ENCODE measurements at places on chromosomes 4 and X.

DNA sequence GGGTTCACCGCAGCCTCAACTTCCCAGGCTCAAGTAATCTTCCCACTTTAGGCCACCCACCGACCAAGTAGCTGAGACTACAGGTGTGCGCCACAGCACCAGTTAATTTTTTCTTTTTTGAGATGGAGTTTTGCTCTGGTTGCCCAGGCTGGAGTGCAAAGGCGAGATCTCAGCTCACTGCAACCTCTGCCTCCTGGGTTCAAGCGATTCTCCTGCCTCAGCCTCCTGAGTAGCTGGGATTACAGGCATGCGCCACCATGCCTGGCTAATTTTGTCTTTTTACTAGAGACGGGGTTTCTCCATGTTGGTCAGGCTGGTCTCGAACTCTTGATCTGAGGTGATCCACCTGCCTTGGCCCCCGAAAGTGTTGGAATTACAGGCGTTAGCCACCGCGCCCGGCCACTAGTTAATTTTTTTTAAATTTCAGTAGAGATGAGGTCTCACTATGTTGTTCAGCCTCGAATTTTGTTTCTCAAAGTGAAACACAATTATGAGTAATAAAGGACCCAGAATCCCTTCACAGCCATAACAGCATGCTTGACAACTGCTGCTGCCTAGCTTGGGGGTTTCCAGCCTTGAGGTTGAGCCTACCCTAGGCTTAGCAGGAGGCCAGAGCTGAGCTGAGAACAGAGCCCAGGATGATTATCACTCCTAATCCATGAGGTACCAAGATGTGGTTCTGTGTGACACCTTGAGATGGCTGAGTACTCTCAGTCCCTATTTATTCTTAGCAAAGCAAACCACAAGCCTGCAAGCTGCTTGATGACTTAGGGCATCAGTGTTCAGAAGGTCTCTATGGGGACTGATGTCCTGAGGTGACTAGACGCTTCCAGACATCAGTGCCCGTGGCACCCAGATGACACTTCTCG lies 41.6 kb upstream of the NKRF start:
- DNase-seq: no peak

- DNase-seq: no peak
Measured at GRCh38 chrX:72346302-72346949, 40.7 kb upstream of the CITED1 start.

DNA sequence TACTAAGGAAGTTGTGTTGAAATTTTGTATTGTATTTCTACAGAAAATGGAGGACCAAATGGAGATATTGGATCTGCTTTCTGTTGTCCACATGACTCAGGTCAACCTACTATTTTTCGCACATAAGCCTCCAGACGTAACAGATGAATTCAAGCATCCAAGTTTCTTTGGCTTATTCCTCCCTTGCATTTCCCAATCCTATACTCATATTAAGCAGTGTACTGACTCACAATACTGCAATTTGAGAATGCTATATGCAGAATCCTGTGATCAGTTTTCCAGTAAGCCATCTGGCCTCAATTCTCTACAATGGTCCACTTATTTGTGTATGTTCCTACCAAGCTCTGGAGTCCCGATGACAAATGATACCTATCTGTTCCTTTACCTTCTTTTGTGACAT lies 75.7 kb downstream of the ASB9 start:
- DNase-seq: peak; percentile 37

GRCh38 chr4:33924239-33924638 lies 2320.1 kb downstream of the ARAP2 start:
- DNase-seq: peak; percentile 83

GRCh38 chr4:900073-900472 lies 32.0 kb downstream of the GAK start:
- DNase-seq: no peak

DNA sequence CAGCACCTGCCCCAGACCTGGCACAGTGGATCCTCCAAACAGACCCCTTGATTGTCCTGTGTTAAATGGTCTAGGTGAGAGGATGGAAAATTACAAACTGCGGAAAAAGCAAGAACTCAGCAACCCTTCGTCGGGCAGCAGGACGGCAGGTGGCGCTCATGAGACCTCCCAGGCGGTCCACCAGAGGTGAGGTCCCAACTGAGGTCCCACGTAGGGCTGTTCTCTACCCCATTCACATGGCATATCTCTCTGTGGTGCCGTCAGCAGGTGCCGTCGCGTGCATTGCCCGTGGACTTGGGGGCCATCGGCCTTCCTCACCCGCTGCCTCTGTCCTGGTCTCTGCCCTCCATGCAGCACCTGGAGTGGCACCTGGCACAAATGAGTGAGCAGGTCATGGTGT lies 88.2 kb downstream of the CRMP1 start:
- no peak for DNase-seq

GRCh38 chr4:4762909-4763821 lies 96.3 kb upstream of the MSX1 start:
- DNase-seq: peak; percentile 90

DNA sequence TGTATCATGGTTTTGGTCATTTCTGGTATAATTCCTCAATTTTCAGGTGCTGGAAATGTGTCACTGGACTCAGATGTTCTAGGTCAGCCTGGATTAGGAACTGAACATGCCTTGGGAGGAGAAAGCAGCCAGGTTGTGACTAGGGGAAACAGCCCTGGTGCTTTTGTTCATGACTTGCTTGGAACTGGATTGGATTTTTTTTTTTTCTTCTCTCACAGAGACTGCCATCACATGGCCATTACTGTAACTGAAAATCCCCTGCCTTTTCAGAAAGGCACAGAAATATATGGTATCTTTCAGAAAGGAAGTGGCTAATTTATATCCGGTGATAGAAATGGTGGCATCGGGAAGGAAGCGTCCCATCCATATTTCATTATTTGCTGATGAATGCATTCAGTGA lies 34.6 kb downstream of the SEPTIN11 start:
- DNase-seq: peak; percentile 75

DNA sequence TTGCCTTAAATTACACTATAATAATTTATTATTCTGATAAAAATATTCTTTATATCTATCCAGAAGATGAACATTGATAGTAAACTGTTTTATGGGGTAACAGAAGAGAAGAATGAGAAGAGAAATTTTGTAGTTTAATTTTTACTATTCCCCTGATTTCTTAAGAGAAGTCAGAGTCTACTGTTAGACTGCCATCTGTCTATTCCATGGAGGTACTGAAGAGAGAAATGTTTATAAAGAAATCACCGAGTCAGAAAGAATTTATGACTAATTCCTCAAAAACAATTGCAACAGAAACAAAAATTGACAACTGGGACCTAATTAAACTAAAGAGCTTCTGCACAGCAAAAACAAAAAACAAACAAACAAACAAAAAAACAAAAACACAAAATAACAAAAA lies 149.9 kb downstream of the FGF16 start:
- peak; percentile 40 for DNase-seq

DNA sequence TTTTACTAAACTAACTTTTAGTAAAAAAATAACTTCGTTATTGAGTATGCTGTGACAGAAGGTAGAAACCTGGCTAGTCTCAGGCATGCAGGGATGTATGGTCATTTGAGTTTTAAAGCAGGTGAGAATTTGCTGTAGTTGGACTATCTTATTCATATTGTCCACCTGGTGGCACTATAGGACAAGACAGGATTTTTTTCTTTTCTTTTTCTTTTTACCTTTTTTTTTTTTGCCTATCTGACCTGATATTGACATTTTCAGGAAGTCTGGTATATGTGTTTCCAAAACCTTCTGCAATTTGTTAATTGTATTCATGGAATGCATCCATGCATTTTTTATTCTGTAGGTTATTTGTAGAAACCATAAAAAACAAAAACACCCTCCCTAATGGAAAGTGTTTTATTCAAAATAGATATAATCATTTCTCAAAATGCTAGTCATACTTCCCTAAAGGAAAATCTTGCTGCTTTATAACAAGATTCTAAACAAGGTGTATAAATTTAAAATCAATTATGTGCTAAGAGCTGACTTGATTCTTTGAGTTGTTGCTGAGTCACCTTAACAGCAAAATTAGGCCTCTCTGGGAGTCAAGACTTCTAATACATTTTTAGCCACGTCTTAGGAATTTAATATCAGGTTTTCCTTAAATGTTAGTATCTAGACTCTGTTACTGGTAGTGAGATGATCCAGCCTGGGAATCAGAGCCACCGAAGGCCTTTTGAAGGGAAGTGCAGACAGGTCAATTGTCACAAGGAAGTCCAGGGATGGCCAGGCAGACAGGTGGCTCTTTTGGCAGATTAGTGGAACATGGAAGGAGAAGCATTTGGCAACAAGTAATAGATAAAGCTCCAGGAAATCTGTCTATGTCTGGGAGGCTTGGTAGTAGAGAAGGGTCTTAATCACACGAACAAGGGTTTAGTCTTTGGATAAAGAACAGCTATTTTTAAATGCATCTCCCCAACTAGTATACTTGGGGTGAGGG lies 201.3 kb upstream of the GNPDA2 start:
- DNase-seq: peak; percentile 13

DNA sequence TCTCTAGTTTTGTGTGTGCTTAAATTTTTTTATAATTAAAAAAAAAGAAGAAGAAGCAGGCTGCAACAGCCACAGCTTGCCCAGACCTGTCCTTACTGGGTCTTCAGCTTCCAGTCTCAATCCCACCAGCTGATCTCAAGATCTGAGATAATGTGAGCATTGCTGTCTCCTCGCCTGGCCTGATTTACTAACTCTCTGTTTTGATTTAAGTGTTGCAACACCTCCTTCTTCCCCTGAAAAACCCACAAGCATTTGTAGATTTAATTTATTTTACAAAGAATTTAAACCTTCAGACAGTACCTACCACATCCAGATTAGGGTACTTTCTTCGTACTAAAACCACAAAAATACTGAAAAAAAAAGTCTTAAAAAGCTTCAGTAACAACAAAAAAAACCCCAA lies 38.0 kb downstream of the FAM241A start:
- DNase-seq: peak; percentile 3

GRCh38 chrX:155144926-155145325 lies 71.3 kb upstream of the VBP1 start:
- DNase-seq: no peak

DNA sequence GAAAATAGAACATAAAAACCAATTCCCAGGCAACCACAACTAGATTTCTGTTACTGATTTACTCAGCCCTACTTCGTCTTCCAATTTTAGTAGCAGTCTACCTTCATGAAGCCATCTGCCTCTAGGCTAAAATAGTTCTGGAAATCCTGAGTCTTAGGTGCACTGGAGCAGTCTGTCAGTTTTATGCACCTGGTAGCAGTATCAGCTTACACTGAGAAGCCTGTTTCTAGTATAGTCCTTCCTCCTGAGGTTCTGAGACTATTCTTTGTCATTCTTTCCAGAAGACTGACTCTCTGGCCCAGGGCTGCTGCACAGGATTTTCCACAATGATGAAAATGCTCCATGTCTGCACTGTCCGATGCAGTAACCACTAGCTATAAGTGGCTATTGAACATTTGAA lies 16.9 kb upstream of the HPRT1 start:
- no peak for DNase-seq

GRCh38 chr4:57220734-57221133 lies 110.5 kb upstream of the IGFBP7 start:
- no peak for DNase-seq

- DNase-seq: no peak
Measured at GRCh38 chr4:155789391-155789790, 30.6 kb downstream of the GUCY1B1 start.

DNA sequence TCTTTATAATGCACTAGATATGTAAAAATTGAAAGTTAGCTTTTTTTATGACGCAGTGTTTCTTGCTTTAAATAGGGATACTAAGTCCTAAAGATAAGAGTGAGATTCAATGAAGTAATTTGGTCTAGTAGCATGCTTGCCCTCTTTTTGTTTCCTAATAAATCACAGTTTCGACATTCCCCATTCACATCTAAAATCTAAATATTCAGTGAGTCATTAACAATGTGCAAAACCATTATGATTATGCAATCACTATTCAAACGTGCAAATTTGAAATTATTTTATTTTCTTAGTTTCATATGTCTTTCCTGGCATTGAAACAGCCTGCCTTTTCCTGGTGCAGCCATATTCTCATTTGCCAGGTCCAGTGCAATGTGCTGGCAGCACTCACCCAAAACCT lies 1350.5 kb upstream of the PABPC4L start:
- DNase-seq: peak; percentile 0

GRCh38 chrX:43958529-43958928 lies 14.7 kb downstream of the NDP start:
- peak; percentile 74 for DNase-seq

- peak; percentile 44 for DNase-seq
Measured at GRCh38 chr4:121785479-121785878, 15.6 kb upstream of the EXOSC9 start.

DNA sequence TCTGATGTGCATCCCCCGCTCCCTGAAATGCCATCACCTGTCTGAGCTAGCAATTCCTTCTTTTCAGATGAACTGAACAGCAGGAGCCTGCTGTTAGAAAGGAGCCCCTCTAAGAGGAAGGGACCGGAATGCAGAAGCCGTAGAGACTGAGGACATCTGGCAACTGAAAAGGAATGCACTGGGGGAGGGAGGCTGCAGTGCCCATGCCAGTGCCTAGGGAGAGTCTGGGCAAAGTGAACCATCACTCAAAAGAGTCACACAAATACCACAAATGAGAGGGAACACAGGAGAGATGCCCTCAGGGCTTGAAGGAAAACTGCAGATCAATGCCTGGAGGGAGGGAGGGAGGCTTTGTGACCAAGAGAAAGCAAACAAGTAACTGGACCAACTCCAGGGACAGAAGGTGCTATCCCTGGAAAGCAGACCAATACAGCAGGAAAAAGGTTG lies 93.9 kb upstream of the CBR4 start:
- no peak for DNase-seq

- DNase-seq: no peak
Measured at GRCh38 chrX:110268886-110269285, 49.0 kb downstream of the AMMECR1 start.

DNA sequence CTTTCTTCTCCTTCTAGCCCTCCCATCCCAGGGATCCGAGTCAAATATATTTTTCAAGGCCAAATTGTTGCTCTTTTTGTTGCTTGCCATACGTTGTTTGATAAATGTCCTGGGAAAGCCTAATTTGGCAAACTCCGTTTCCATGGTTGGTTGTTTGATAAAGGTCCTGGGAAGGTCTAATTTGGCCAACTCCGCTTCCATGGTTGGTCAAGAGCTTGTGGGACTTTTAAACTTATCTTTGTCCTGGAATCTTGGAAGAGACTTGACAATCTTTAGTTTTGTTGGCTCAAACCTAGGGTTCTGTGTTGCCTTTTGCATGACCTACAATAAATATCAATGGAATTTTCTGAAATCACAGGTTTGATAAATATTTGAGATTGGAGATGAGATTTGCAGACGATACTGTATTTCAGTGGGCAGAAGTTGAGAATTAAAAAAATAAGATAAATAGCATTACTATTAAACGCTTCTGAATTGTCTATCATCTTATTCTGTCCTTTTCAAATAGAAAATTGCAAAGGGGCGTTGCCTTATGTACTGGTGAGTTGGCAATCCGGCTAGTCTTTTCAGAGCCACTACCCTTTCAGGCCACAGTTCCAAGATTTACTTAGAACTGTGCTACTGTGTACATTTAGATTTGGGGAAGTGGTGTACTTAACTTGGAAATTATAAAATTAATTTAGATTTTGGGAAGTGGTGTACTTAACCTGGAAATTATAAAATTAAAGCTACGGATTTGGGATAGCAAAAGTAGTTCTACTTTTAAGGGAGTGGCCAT lies 804 bp downstream of the OSTC start:
- peak; percentile 71 for DNase-seq
